T follicular helper cell (primary cell): ENCODE measurements at places on chromosomes 1 and 21.

GRCh38 chr1:14803002-14803789, 204.7 kb downstream of the KAZN start:
- DNase-seq = no peak

GRCh38 chr1:199081739-199082138, 442.9 kb downstream of the PTPRC start:
- DNase-seq = no peak

DNA sequence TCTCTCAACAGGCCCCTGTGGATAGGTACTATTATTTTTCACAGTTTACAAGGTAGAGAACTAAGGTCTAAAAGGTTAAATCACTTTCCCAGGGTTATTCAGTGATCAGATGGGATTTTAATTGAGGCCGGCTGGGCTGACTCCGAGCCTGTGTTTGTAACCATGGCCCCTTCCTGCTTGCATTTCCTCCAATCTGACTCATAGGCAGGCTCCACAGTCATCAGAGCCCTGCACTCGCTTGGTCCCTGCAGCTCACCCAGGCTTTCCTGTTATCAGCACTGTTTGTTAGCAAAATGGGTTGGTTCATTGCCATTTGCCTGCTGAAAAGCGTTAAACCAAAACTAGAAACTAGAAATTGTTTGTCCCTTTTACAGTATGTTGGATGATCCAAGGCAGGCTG, 41.4 kb upstream of the LMX1A start:
- no peak for DNase-seq

GRCh38 chr1:36523230-36523495, 40.5 kb upstream of the CSF3R start:
- DNase-seq = no peak

DNA sequence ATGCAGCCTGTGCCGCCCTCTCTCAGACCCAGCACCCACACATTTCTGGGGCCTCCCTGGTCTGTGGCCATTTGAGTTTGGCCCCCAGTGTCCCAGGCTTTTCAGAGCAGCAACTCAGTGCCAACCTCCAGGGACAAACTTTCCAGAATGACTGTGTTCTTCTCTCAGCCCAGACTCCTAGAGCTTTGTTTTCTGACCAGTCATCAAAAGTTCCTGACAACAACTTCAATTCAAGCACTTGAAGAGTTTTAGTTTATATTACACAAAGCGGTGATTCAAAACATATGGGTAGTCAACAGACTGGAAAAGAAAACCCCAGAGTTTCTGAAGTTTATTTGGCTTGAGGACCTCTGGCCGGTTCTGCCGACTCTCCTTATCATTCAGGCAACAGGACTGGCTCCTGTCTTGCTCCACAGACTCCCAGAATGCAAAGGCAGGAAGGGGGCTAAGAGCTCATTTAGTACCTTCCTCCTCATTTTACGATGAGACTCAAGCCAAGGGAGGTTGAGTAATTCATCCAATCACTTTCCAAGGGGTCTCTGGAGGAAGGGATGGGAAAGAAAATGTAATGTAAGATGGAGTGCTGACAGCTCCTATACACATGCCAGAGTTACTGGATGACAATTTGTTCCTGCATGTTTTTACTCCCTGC, 27.0 kb upstream of the TIAM1 start:
- DNase-seq = no peak

- no peak for DNase-seq
These were observed 222.4 kb downstream of the LRRC40 start for GRCh38 chr1:69982992-69983391.

DNA sequence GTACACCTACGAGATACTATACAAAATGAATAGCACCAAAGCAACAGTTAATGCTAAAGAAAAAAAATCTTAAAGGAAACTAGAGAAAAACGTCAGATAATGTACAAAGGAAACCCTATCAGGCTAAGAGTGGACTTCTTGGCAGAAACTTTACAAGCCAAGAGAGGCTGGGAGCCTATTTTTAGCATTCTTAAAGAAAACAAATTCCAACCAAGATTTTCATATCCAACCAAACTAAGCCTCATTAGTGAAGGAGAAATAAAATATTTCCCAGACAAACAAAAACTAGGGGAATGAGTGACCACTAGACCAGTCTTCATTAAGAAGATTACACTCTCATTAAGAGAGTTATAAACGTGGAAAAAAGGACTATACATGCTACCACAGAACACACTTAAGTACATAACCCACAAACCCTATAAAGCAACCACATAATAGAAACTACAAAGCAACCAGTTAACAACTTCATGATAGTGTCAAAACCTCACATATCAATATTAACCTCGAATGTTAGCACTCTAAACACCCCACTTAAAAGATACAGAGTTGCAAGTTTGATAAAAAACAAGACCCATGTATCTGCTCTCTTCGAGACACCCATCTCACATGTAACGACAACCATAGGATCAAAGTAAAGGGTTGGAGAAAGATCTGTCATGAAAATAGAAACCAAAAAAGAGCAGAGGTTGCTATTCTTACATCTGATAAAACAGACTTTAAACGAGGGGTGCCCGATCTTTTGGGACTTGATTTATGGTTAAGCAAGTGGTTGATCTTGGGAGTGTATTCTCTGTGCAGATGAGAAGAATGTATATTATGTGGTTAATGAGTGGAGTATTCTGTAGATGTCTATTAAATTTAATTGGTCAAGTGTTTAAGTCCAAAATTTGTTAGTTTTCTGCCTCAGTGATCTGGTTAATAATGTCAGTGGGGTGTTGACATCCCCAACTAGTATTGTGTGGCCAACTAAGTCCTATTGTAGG, 1301.4 kb downstream of the PLA2G4A start:
- DNase-seq = no peak

DNA sequence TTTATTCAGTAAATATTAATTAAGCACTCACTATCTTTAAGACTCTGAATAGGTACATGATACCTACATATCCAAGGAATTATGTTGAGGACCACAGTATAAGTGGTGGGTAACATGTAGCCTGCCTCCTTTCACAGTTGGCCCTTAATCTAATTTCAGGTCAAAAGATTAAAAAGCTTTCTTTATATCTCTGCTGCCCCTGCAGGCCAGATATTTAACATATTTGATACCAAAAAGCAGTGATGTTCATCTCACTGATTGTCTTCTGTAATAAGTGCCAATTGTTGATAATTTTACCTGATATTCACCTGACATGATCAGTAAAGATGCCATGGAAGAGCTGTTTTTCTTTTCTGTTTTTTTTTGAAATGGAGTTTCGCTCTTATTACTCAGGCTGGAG, 36.5 kb downstream of the RLF start:
- no peak for DNase-seq

DNA sequence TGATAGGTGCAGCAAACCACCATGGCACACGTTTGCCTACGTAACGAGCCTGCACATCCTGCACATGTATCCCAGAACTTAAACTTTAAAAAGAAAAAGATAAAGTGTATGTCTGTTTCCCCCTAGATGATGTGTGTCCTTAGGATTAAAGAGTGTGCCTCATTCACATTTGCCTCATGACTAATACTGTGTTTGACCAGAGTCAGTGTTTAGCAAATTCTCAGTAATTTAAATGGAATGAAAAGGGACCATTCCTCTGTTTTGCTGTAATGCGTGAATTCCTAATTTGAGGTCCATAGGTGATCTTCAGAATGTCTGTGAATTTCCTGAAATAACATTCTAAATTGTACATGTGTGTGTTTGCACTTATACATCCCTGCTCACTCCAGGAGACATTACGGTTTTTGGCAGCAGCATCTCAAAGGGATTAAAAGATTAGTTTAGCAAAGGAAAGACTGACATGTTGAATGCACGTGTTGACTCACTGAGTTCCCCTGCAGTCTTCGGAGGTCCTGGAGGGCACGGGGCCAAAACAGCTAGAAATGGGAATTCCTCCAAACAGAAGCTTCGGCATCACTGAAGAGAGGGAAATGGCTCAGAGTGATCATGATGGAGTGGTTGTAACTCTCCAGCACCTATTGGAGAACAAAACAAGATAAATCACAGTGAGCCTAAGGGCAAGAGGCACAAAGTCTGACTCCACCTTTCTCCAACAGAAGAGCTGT, 19.1 kb upstream of the SLC35F3 start:
- DNase-seq = no peak

- no peak for DNase-seq
These were observed 10.6 kb upstream of the KCNN3 start for GRCh38 chr1:154880671-154881070.

DNA sequence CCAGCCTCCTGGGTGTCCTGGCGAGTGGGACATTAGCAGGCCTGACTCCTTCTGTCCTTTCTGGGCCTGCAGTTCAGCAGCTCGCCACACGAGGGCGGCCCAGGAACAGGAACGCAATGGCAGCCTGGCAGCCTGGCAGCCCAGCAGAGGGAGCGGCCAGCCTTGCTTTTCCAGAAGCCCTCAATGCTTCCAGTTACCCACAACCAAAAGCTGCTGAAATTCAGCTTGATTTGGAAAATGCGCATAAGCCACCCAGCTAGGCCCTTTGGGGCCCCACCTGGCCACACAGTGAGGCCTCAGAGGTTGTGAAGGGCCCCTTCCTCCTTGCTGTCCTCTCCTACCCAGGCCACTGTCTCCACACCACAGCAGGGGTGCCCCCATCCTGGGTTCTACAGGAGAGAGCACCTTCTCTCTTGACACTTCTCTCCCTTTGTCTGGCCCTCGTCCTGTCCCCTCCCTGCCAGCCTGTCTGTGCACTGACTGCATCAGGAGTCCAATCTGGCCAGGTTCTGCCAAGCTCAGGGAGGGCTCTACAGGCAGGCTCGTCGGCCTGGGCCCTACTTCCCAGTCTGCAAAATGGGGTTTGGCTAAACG, 103.4 kb upstream of the VAMP3 start:
- peak; percentile 72 for DNase-seq

- DNase-seq = no peak
These were observed 251.3 kb downstream of the SDCCAG8 start for GRCh38 chr1:243507001-243507671.

GRCh38 chr1:45216861-45217260, 10.5 kb upstream of the ZSWIM5 start:
- DNase-seq = no peak

DNA sequence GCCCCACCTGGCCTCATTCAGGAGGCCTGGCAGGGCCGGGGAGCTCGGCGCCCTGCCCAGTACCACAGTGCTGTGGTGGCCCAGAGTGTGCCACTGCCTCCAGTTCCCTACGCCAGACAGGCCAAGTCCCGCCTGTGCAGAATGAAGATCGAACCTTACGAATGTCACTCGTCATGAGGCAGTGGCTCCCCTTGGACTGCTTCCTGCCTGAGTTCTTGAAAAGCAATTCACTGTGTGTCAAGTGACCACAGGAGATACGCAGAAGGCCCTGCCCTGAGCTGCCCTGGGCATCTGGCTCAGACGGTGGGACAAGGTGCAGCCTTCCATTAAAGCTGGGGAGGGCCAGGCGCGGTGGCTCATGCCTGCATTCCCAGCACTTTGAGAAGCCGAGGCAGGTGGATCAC, 49.6 kb upstream of the LRP8 start:
- no peak for DNase-seq

GRCh38 chr1:169670836-169671235, 40.6 kb downstream of the SELL start:
- DNase-seq = no peak

- DNase-seq = no peak
These were observed 18.6 kb downstream of the SPOCD1 start for GRCh38 chr1:31797216-31797615.

DNA sequence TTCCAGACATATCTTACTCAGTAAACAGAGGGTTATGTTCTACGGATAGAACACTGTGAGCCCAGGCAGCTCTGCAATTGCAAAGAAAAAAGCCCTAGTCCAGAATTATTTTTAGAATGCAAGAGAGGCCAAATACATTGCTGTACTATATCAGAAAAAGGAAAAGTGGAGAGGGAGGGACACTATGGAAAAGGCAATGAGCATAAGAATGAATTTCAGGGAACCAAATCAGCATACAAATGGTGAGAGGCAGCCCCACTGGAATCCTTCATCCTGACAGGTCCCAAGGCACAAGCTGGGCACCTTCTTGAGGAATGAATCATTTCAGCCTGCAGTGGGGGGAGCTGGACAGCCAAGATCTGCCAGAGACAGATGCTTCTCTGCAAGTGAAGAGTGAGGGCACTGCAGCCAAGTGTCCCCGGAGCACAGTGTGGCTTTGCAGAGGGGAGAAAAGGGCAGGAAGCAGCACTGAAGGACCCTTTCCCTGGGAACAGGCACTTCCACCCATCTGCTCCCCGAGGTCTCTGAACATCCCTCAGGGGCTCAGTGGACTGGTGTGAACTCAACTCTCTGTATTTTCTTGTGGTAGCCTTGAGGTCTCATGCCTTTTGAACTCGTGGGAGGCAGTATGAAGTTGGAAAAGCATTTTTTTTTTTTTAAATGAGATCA, 115.6 kb downstream of the XCL2 start:
- DNase-seq = no peak

GRCh38 chr1:210747890-210748289, 386.1 kb downstream of the KCNH1 start:
- DNase-seq = no peak

DNA sequence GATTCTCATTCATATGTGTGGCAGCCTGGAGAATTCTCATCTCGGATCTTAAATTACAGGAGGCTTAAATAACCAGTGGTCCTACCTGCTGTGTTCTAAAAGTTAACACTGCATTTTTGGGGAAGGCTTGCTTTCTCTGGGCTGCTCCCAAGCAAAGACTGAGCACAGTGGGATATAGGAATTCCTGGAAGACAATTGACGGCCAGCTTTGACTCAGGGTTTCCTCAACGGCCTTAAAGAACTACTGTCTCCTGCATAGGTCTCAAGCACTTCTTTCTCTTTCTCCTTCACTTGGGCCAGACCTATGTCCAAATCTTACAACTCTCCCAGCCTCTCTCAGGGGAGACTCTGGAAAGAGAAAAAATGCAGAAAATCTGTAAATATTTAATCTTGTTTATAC, 1.0 kb upstream of the KRTAP13-3 start:
- DNase-seq = no peak

DNA sequence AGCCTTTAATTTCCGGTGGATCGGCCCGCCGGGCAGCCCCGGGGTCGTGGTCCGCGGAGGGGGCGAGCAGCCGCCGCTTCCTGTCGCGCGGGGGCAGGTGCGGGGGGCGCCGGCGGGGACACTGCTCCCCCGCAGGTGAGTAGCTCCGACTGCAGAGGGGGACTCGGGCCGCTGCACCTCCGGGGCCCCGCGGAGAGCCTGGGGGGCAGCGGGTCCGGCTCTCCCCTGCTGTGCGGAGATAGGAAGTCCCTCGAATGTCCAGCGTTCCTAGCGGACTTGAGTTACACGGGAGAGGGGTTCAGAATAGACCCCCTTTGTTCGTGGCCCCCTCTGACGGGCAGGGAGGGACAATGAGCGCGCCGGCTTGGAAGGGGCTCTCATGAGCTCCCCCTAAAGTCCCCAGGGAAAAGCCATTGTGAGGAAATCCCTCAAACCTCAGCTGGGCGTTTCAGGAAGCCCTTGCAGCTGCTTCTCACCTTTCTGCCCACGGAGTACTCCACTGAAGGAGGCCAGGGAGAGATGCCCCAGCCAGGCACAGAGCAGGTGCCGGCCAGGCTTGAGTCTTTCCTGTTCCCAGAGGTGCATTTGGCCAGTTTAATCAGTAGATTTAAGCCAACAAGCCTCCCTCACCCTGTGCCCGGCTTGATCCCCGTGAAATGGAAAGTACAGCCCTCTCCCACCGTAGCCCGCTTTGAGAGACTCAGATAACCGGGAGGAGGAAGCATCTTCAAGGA, 925 bp downstream of the PDE9A start:
- no peak for DNase-seq

GRCh38 chr1:147241934-147242448, 493 bp upstream of the CHD1L start:
- no peak for DNase-seq

- no peak for DNase-seq
These were observed 868.2 kb upstream of the CXADR start for GRCh38 chr21:16644685-16645084.
